ENCODE measurements at places on chromosomes 13 and 19.

DNA sequence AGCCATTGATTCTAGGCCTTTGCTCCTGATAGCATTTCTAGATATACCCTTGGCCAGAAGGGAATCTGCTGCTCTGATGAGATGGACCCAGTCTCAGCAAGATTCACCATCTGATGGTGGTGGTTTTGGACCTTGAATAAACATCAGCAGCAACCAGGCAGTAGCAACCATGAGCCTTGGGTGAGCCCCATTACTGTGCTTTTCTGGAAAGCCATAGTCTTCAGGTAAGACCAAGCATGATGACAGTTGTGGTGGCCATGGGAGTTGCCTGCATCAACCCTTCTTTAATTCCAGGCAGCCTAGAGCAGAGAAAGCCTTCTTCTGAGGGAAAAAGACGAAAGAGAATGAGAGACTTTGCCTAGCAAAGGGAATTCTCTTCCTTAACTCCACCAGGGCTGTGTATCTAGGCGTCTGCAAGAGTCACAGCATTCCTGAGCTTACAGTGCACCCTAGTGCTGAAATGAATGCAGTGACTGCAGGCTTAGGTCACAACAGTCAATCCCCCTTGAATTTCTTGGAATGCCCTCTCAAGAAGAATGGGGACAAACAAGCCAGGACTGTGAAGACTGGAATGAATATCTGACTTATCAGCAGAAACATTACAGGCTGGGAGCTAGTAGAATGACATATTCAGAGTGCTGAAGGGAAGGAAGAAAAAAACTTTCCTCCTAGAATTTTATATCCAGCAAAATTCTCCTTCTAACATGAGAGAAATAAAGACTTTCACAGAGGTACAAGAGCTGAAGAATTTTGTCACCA, 942.4 kb upstream of the PCDH20 start:
- ATAC-seq = peak; percentile 99

- ATAC-seq = no peak
Measured at GRCh38 chr13:96285729-96286128, 195.8 kb downstream of the HS6ST3 start.

GRCh38 chr19:10329555-10329954, 3.8 kb downstream of the RAVER1 start:
- ATAC-seq = no peak

DNA sequence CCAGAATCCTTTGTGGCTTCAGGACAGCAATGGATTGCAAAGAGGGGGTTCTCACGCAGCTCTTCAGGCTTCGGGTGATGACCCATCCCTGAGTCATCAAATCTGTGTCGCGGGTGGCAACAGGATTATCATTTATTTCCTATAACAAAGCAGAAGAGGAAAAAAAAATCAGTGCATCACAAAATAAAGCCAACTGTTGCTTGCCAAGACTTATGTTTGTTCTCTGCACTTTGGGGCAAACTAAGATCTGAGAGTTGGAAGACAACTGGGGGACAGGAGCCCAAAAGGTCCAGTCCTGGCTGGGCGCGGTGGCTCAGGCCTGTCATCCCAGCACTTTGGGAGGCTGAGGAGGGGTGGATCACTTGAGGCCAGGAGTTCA, 6.4 kb downstream of the GNA15 start:
- peak; percentile 78 for ATAC-seq

DNA sequence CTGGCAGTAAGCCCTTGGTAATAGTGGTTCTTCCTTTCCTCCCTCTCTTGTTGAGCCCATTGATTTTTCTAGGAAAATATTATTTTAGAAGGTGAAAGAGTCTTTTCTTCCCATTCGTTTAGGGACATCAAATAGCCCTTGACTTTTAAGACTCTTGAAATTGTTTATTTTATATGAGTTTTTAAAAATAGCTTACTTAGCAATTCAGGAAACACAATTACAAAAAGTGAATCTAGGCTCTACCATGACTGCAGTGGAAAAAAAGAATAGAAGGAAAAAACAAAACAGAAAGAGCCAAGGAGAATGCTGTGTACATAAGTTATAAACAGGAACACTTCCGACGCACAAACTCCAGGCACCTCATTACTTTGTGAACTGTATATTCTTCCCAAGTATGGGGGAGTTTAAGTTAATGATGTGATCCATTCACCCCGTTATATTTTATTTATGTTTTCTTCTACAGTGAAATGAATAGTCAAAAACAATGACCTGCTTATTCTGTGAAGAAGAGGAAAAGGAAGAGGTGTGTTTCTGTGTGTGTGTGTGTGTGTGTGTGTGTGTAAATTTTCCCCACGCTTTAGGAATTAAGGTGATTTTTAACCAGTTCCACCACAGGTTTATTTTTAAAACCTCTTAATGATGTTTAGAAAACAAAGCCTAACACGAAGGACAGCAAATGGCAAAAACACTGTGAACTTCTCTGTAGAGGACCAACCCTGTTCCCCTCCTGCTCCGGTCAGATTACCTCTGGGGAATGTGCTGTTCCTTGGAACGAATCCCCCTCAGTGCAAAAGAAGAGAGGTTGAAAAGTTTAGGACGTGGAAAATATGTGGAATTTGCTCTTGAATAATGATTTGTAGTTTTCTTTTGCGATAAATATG, 266.3 kb downstream of the KLF5 start:
- ATAC-seq = no peak

DNA sequence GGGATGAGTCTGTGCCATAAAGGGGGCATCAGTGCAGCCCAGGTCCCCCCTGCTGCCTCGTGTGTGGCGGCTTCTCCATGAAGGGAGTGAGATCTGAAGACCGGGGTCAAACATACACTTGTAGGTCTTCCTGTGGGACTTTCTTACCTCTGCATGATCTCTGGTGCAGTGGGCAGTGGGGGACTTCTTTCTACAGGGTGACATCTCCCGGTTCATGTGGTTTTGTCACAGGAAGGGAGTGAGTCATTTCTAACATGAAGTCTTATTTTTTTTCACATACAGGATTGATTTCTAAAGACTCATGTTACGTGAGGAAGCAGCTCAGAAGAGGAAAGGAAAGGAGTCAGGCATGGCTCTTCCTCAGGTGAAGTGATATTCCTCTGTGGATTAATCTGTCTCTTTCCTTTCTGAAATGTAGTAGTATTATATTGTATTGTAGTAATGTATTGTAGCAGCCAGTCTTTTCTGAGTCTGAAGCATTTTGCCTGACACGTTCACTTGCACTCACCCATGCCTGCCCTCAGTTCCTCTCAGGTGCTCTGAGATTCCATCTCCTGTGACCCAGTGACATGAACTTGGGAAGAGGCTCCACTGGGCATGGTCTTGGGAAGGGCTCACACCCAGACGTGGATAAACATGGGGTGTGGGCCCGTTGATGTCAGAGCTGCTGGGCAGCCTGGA, 15.7 kb downstream of the ZNF808 start:
- no peak for ATAC-seq

All from SK-N-SH treated with all-trans-retinoic acid at 6 μM for 48 hours (cell line).